Dorsolateral prefrontal cortex (tissue), 122 donors: ENCODE measurements at places on chromosomes 2 and 18.
A peak's percentile ranks its signal among the peaks of the same experiment; 100 is the strongest.

DNA sequence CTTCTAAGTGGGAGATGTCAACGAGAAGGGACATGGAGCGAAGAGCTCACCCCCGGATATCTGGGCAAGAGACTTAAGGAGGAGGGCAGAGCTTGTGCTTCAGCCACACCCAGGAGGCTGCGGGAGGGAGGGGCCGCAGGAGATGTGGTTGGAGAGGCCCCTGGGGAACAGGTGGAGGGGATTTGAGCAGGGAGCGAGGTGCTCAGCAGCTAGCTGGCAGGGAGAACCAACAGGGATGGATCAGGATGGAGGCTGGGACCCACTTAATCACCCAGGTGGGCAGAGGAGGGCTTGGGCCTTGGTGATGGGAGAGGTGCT is 78.3 kb downstream of the MBP start:
- DNase-seq, result no peak

DNA sequence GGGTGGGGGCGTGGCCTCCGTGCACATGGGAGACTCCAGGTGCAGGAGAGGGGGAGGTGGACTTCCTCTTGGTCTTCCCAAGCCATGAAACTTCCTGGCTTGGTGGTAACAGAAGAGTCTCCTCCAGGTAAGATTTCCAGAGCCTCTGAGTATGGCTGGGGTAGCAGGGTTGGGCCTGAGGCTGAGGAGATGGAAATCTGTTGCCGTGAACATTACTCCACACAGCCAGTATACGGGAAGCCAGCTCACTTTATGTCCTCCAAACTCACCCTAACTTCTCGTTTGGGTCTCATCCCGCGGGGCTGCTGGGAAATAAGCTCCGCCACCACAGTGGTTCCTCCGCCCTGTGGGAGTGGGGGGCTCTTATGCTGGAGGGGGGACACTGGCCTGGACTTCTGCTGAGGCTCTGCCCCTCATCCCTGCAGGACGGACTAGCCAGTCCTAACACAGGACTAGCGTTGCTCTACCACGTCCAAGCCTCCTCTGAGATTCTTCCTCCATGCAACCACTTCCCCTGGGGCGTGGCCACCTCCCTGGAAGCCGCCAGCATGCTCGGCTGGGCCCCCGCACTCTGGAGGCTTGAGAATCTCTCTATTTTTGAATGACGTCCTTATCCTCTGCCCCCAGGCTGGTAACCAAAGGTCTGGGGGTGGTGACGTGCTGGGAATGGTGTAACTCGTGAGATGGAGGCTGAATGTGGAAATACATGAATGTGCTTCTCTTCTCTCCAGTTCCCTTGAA is 777 bp upstream of the RAB17 start:
- DNase-seq, result peak; percentile 25

- DNase-seq, result no peak
Measured at GRCh38 chr2:17166506-17166905, 351.7 kb downstream of the RAD51AP2 start.

- DNase-seq, result no peak
Measured at GRCh38 chr2:10119601-10120157, 2.9 kb upstream of the RRM2 start.

GRCh38 chr18:22939649-22940048 is 6.5 kb downstream of the RBBP8 start:
- DNase-seq, result no peak

GRCh38 chr18:68769461-68769860 is 28.4 kb upstream of the CCDC102B start:
- DNase-seq, result no peak

- DNase-seq, result no peak
Measured at GRCh38 chr2:28352610-28353195, 40.0 kb upstream of the FOSL2 start.

DNA sequence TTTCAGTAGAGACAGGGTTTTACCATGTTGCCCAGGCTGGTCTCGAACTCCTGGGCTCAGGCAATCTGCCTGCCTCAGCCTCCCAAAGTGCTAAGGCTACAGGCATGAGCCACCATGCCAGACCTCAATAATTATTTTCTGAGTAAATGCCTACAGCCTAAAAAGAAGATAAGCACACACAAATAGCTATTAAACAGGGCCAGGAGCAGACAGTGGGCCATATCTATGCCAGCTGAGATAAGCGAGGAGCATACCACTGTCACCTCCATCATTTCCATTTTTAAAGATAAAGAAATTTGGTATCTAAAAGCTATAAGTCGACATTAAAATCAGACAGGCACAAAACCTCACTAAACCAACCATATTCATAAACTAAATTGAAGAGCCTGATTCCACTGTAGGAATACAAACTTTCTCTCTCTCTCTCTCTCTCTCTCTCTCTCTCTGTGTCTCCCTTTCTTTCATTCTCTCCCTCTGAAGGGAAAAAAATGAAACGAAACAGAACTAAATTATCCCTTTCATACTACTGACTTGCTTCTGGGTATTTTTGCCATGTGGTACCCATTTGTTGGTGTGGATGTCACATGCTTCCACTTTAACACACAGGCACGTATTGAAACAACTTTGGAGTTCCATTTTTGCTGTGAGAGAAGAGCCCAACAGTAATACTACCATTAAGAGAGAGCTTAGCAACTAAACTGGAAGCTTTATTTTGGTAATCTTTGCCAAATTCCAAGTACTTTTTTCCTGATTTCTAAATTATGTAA is 51.0 kb downstream of the FARSB start:
- no peak for DNase-seq

DNA sequence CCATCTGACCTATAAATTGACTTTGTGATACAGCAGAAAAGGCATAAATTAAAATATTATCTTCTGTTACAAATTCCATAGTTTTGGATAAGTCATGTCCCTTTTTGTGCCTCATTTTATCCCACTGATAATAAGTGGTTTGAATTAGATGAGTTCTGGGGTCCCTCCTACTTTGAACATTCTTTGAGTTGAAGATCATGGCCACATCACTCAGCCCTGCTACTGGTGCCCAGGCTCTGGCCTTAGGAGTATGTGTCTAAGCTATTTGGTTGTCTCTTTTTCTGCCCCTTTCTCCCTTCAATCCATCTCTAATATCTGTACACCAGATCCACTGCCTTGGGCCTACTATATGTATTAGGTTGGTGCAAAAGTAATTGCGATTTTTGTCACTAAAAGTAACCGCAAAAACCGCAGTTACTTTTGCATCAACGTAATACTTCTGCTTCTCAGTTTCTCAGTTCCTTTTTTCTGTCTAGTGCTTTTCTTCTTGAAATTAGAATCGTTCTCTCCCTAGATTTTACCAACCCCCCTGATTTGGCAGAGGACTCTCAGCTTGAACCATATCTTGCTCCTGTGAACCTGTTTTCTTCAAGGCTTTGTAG is 362.5 kb upstream of the TNP1 start:
- DNase-seq, result no peak

GRCh38 chr2:153189091-153189888 is 289.3 kb downstream of the RPRM start:
- no peak for DNase-seq
